ENCODE measurements at places on chromosomes 12 and 14.

DNA sequence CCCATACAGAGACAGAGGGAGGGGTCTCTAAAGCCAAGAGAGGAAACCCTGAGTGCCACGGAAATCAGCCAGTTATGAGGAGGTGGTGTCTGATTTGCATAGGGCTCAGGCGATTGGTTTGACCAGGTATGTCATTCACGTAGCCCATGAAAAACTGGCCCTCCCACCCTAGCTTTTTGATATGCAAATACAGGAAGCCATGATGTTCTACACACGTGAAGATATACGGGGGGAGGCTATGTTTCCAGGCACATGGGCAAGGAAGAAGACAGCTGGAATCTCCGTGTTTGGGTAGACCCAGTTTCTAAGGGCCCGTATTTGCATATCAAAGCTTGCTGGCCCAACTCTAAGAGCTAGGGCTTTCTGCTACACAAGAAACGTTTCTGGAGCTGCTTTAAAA, 717.8 kb upstream of the SEL1L start:
- no peak for DNase-seq

DNA sequence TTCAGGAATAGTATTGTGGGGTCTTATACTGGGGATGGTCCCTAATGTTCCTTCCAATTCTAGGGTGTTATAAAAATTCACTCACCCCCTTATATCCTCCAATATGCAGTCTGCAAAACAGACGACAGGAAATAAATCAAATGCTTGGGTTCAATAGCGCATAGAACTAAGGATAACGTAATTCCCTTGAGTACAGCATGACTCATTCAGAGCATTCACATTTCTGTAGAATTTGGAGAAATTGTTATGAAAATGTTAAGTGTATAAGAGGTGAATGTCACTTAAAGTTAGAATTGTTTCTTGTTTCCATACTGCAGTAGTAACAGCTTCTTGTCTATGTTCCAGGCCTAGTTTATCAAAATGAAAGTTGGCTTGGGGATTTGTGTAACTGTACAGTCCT, 271.4 kb downstream of the RPS29 start:
- DNase-seq, result no peak

GRCh38 chr12:89863493-89863938, 154.9 kb upstream of the ATP2B1 start:
- peak; percentile 89 for DNase-seq

DNA sequence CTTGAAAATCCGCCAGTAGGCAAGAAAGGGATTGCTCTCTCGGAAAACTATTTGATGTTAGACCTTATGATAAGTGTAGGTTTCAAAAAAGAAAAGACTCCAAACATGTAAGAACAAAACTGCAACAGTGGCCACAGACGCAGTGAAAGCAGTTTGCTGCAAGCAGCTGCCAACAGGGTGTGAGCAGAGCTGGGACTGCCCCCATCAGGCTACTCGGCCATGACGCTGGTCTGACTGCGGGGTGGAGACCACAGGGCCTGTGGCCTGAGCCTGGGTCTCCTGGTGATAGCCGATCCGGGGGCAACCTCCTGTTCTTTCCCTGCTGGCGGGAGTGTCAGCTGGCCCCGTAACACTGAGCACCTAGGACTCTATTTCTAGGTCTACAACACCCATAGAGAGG, 63.2 kb downstream of the AMN start:
- no peak for DNase-seq

DNA sequence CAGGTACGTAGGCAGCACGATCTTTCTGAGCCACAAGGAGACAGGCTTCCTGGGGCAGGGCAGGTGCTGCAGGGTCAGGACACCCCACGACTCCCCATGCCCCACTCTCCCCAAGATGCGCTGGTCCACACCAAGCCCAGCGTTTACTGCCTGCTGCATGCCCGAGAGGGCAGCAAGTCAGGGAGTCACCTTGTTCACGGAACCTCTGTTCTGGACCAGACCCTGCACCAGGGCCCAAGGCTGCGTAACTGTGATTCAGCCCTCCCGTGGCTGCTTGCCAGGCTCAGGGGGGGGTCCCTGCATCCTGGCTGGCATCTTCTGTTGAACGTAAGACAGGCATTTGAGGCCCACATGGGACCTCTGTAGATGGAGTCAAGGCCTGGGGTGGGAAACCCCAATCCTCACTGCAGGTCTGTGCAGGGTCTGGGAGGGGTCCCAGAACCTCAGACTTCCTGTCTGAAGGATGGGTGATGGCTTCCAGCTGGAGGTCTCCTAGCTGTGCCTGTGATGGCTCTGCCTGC, 228.6 kb upstream of the RTL1 start:
- DNase-seq, result no peak

DNA sequence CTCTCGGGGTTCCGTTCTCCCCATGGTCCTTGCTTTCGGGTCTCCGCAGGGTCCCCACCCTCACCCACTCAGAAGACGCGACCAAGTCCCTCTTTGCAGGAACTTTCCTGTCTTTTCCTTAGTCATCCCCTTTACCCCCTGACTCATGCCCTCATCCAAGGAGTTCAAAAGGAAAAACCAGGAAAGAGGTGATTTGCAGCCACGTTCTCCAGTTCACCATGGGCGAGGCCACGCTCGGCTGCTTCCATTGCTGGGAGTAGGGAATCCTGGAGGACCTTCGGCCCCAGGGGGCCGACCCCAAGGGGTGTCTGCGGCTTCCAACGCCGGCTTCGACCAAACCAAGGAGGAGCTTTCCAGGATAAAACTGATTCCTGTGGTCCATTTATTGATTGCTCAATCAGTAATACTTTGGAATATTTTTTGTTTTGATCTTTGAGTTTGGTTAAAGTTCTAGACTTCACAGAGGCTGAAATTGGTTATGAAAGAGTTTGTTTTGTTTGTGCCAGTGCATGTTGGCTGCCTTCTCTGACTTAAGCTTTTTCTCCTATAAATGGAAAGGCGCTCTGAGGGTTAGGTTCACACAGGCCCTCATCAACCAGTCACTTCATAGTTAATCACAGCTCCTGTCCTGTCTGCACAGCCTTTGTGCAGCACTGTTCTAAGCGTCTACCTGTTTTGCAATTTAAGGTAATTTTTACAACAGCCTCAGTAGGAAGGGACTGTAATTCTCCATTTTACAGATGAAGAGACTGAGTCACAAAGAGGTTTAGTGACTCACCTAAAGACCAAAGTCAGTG, 827 bp downstream of the ALDH2 start:
- no peak for DNase-seq

GRCh38 chr12:130419116-130419515, 81.4 kb downstream of the PIWIL1 start:
- DNase-seq, result no peak

DNA sequence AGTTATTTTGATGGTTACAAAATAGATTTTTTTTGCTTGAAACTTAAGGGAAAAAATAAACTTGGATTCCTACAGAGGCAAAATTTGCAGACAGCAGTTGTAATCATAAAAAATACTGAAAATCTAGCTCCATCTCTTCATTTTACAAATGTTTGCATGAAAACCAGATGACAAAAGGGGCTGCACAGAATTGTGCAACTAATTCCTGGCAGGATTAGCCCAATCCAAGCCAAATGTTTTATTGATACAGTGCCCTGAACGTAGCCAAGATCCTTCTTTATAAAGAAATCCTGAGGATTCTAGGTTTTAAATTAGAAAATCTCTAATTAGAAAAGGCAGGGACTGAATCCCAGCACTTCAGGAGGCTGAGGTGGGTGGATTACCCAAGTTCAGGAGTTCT, 356.4 kb upstream of the SEL1L start:
- no peak for DNase-seq
